ENCODE measurements at places on chromosomes 5 and 9. TPM values are rescaled to one million over a fixed set of nuclear protein-coding genes. Genes with fewer than 3 reads are reported as not detected.
A peak's percentile ranks its signal among the peaks of the same experiment; 100 is the strongest.

DNA sequence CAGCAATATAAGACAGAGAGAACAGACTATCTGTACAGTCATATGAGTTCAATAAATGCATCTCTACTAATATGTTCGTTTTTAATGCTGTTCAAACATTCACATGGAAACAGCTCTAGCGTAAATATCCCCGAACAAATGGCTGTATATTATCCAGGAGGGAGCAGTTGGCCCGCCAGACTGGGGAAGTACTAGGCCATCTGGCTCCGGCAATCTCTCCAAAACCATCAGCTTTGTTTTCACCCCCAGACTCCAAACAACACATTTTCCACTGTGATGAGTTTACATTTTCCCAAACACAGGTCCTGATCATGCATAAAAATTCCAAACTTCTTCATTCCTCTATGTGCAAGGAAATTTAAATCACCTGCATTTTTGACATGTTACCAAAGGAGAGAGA, 8.7 kb downstream of the EBF1 start:
- DNase-seq: no peak

Gene ARID3C
- total RNA-seq: not detected

Gene TAF11L3
- not detected for total RNA-seq

Gene EPB41L4A
- 0.64 TPM for total RNA-seq

DNA sequence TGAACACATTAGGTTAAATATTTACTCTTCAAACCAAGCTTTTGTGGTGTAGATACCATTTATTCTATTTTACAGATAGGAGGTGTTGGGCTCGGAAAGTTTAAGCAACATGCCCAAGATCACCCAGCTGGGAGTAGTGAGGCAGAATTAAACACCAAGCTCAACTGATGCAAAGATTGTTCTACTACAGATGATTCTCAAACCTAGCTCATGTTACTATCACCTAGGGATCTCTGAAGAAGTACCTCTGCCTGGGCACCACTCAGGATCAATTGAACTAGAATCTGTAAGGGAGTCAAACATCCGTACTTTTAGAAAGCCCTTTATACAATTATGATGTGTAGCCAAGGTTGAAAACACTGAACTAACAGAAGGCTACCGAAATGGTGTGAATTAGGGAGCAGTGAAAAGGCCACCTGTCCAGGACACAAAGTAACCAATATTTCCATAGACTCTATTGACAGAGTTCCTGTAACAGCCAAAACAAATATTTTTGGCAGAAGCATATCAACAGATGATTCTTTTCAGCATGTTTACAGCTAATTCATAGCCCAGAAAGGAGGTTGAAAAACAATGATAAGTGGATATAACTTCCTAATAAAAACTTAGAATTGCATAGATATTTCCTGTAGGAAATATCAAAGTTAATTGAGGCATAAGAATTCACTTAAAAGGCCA, 158.5 kb upstream of the PTGER4 start:
- DNase-seq: no peak

Gene ASPN
- total RNA-seq: 1.6 TPM

- peak; percentile 42 for DNase-seq
Measured at GRCh38 chr5:96219580-96220281, 213.3 kb downstream of the PCSK1 start.

- DNase-seq: no peak
Measured at GRCh38 chr5:109805883-109806282, 116.2 kb downstream of the MAN2A1 start.

Gene MORN5
- not detected for total RNA-seq

DNA sequence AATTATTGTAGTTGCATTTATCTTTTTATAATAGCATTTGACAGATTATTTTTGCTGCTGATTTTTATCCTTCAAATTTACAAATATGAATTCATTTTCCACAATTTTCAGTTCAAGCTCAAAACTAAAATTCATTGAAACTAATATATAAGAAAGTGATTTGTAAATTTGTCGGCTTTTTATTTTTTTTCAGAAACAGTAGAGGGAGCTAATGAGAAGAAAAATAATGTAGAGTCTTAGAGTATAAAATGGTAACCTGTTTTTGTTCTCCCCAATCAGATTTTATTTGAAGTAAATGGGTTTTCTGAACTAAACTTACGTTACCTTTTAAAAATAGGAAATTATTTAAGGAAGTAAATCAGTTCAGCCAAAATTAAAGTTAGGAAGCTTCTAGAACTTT, 19.2 kb downstream of the PRRC1 start:
- no peak for DNase-seq

DNA sequence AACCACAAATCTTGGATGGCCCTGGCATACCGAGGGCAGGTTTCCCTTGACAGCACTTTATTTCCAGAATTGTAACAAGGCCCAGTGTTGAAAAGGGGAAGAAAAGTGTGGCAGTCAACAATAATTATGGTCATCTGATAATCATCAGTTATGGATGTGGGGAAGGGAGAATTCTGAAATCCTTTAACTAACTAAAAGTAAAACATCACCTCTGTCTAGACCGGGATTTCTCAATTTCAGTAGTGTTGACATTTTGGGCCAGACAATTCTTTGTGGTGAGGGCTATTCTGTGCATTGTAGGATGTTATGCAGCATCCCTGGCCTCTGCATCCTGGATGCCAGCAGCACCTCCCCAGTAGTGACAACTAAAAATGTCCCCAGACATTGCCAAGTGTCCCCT, 140.4 kb downstream of the PSAT1 start:
- DNase-seq: no peak

DNA sequence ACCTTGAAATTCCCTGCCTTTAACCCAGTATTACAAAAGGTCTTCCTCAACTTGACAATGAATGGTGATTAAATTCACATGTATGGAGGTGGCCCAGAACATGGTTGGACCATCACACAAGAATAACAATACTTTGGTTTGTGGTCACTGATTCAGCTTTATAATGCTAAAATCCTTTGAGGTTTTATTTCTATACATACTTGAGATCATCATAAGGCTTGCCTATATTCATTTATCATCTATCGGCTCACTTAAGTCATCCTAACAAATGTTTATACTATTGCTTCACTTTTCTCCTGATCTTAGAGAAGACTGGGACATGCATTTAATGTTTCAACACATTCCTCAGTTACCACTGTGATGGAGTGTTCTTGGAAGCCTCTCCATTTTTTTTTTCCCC, 191.3 kb downstream of the DMAC1 start:
- no peak for DNase-seq

GRCh38 chr9:97573482-97574073, 59.6 kb downstream of the TSTD2 start:
- no peak for DNase-seq

Gene PTPN3
- under 0.01 TPM for total RNA-seq

Gene ANKRD34B
- total RNA-seq: not detected

All from fibroblast of villous mesenchyme (primary cell).